ENCODE measurements at places on chromosomes 7 and 10.
A peak's percentile ranks its signal among the peaks of the same experiment; 100 is the strongest.

DNA sequence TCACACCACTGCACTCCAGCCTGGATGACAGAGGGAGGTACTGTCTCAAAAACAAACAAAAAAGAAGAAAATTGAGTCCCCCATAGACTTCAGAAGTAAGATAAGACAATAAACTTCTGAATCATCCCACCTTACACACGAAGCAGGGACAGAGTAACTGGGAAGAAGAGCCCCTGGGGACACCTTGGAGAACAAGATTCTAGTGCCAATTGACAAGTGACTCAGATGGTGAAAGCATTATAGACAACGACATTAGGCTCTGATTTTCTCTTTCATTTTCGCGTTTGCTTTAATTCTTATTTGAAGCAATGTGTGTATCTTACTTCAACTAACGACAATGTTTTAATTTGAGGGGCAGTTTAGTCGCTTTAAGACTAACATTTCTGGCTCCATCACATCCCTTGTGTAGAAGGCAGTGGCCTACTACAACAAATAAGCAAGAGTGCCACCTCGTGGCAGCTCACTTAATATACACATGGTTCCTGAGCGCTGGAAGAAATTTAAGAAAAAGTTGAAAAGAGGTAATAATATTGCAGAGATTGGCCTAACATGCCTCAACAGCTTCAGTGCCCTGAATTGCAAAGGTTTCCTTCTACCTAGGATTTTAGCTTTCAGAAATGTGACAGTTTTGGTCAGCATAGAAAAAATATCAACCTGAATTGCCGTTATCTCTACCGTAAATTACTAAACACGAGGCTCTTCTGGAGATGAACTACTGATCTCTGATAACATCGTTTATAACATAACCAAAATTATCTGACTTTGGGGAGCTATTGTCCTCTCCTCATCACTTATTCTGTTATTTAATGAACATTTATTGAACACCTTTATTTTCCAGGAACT lies 36.7 kb downstream of the ASNS start:
- peak; percentile 39 for DNase-seq

- DNase-seq: peak; percentile 28
These were observed 70.5 kb upstream of the FOXP2 start for GRCh38 chr7:114343949-114344708.

GRCh38 chr7:4247106-4247876 lies 434.8 kb upstream of the FOXK1 start:
- no peak for DNase-seq

- no peak for DNase-seq
These were observed 91.6 kb downstream of the AMPH start for GRCh38 chr7:38539477-38540081.

GRCh38 chr7:44403775-44404174 lies 78.4 kb upstream of the CAMK2B start:
- no peak for DNase-seq

DNA sequence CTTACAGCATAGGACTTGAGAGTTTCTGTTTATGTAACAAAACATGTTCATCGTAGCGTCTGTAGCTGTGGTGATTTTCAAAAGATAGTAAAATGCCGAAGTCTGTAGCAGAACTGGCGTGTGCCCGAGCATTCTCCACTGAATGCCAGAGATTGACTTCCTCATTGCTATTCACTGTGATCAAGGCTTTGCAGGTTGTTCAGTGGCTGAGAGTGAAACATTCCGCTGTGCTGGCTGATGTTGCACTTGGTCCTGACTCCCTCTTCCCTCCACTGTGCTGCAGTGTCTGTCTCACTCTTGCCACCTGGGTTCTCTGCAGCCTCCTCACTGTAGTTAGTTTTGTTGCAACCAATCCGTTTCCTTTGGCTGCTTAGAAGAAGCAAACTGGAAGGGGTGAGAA lies 37.6 kb downstream of the FHIP2A start:
- no peak for DNase-seq

DNA sequence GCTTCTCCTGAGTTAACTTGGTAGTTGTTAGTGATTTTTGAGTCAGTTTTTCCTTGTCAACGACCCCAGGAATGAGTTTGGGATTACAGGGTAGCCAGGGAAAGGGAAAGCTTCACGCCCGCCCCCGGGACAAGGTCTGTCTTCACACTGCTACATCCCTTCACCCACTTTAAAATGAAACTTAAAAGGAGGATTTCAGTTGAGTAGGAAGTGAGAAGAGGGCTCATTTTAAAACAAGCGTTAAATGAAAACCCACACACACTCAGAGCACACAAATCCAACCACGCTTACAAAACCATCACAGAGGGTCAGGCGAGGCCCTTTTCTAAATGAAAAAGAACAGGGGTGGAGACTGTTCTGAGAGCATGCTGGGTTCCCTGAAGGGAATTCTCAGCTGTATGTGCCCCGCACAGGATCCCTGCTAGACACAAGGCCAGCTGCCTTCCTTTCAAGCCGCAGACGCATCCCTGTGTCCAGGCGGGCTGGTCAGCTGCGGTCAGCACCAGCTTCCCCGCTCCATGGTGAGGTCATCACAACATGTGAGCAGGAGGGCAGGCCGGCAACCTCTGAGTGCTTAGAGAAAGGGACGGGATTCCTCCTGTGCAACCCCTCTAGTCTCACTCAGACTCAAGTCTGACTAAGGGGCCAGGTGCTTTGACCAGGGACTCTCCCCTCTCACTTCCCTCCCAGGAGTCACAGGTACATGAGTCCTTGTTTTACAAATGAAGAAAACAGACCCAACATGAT lies 111.8 kb downstream of the EGFR start:
- no peak for DNase-seq

- DNase-seq: no peak
These were observed 175.9 kb downstream of the BAMBI start for GRCh38 chr10:28853195-28853594.

- DNase-seq: no peak
These were observed 17.3 kb downstream of the TPK1 start for GRCh38 chr7:144818511-144818910.

GRCh38 chr7:122638459-122638858 lies 60.5 kb downstream of the RNF133 start:
- DNase-seq: no peak

GRCh38 chr7:146094356-146094755 lies 22.2 kb upstream of the CNTNAP2 start:
- no peak for DNase-seq

DNA sequence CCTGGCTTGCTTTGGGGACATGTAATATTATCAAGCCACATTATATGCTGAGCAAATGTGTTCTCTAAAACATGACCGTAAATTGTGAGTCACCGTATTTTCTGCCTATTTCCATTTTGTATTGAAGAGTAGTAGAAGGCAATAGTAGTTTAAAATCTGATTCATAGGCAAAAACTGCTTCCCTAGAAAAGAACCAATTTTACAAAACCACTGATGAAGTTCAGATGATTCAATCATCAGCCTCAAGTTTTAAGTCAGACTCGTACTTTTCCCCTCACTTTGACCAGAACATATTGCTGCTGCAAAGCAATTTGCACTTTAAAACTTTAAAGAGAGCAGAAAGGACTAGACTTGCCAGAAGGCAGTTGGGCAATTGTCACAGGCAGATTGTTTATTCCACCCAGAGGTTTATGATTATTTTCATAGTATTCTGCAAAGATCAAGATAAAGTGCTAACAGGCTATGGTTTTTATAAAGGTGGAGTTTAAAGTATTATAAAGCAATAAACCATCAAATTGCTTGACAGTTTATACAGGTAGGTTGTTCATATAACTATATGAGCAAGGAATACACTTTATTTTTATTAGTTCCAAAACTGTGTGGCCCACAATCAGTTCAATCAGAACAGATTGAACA lies 168.2 kb downstream of the ETV1 start:
- DNase-seq: no peak

- no peak for DNase-seq
These were observed 766.0 kb upstream of the POT1 start for GRCh38 chr7:125695626-125696025.

DNA sequence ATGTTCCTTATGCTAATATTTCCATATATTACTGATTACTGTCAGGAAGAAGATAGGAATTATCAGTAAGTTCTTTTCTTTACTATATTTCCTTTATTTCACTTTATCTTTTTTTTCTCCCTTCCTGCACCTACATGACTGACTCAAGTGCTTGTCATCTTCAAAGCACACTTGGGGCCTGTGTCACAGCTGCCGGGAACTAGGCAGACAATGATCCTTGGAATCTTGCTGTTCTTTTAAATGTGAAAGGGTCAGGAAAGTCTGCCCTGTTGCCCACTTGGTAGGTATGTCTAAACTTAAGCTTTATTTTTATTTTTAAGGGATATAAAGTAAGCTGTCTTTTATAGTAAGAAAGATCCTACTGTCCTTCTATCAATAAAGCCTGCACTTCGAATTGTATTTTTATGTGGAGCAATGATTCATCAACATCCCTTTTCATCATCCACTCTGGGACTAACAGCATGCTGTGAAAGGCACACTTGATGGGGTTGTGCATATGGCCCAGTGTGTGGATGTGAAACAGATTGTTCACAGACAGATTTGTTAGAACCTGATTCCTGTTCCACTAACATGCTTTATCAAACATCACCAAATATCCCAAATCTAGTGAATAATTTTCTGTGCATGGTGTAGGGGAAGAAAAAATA lies 556.9 kb downstream of the DNAJB9 start:
- DNase-seq: no peak

GRCh38 chr7:107982918-107983389 lies 20.0 kb downstream of the LAMB1 start:
- DNase-seq: peak; percentile 50

DNA sequence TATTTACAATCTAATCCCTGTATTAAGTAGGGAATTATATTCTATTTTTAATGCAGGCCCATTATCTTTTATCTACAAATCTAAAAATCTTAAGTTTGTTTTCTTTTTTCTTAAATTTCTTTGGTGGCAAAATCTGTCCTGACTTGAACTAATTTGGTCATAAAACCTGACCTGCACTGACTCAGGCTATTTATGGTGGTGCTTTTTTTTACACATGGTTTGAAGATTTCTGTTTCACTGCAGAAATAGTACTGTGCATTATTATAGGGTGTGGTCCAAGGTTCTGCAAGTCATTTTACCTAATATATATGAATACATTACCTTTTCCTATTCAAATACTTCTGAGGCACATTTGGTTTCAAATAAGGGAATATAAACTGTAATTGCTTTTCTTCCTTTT lies 137.0 kb downstream of the CD36 start:
- no peak for DNase-seq

DNA sequence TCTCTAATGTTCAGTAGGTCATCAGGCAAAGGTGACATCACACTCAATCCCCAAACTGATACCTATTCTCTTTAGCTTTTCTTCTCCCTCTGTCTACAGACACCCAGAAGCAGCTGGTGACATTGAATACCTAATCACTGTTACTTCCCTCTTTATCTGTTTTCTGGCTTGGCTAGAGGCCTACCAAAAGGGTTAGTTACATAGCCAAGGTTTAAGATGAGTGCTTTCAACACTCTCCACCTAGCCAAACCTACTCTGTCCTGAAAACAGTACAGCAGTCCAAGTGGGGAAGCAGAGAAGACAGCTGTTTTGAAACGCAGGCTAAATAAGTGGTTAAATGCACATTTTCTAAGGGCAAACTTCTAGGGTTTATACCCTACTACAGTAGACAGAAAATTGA lies 39.4 kb downstream of the CCNJ start:
- no peak for DNase-seq

GRCh38 chr10:103501186-103501585 lies 7.7 kb downstream of the NEURL1 start:
- DNase-seq: no peak

- DNase-seq: no peak
These were observed 1.1 kb downstream of the VGF start for GRCh38 chr7:101164071-101164840.

DNA sequence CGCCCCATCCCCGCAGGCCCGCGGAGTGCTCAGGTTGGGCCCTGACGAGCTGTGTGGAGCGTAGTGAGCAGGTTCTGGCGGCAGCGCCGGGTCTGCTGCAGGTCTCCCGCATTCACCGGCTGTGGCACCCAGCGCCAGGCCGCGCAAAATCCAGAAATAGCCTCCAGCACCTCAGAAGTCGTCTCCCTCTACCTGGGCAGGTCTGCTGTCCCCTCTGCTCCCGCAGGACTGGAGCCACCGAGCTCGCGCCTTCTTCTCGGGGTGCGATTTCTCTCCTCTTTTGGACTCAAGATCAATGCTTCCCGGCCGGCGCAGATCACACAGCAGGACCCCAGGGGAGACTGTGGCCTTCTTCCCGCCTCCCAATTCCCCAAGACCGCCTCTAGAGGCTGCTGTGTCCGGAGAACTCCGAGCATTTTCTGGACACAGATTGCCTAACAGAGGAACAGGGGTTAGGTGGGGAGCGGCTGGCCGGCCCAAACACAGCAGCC lies 8.4 kb downstream of the TLX1 start:
- no peak for DNase-seq

- DNase-seq: peak; percentile 44
These were observed at the start of gene ADCK2 for GRCh38 chr7:140672382-140673062. Gene ADCK2 (plus strand): TSS chr7:140672945. CDS start chr7:140673331, 386 bp downstream.

GRCh38 chr7:69187824-69188333 lies 410.4 kb upstream of the AUTS2 start:
- no peak for DNase-seq

DNA sequence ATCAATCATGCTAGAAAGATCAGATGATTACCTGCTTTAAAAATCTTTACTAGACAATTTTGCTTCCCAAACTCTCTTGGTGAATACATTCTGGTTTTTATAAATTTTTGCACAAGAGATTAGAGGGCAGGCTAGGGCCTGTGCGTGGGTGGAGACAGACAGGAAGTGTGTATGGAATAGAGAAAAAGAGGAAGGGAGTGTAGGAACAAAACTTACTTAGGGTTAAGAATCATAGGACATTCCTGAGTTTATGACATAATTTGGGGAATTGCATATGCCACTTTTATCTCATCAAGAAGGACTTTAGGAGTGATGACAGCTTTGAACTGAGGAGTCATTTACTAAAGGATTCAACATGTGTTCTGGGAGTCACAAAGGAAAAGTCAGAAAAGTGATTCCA lies 31.3 kb downstream of the LAMB1 start:
- DNase-seq: no peak

DNA sequence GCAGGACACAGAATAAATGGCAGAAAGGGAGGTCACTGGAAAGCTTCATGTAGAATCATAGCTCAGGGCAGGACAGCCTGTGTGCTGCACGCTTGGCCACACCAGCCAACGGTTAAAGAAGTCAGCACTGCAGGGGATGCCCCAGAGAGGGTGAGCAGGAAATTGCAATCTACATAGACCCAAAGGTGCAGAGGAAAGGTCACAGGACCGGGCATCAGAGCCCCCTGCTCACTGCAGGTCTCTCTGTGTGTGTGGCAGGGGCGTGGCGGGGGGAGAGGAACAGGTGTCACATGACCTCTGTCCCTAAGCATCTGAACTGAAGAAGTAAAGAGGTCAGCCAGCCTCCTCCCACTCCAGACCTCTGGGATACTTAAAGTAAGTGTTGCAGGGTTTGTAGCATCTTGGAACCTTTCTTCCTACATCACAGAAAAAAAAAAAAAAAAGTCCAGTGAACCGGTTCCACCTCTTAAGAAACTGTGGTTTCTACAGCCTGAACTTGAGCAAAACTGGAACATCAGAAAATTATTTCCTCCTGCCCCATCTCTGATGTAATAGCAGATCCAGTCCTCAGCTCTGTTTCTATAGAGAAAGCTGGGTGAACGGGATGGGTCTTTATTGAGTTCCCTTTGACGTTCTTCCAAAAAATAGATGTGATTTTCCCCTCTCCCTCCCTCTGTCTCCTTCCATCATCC lies 64.3 kb downstream of the RGS10 start:
- no peak for DNase-seq

GRCh38 chr10:22505911-22506685 lies 160.8 kb downstream of the SPAG6 start:
- DNase-seq: no peak

- DNase-seq: no peak
These were observed 67.7 kb downstream of the CASD1 start for GRCh38 chr7:94577357-94577756.

GRCh38 chr7:117090791-117091190 lies 137.5 kb downstream of the ST7 start:
- DNase-seq: no peak
